ENCODE measurements at places on chromosomes 16 and 17. TPM values are rescaled to one million over a fixed set of nuclear protein-coding genes. Genes with fewer than 3 reads are reported as not detected.

- DNase-seq = no peak
These were observed 5.8 kb upstream of the RFFL start for GRCh38 chr17:35069311-35069710.

DNA sequence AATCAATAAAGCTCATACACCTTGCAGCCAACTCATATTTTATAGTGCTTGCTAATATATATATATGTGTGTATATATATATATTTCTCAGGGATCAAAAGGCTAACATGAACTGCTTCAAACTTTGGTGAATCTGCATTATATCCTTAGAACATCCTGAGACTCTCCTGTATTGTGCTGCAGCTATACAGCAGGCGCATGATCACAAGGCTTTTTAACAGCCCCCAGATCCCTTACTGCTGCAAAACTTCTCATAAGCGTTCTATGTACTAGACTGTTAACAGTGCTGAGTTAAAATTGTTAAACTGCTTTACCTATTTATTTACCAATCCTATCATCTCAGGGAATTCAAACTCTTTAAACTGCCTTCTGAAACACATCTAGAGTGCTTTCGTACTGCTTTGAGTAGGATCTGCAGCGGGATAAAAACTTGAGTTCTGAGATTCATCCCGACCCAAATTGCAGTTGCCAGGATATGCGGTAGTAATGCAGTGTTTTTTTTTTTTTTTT is 1.3 kb downstream of the GPATCH8 start:
- peak; percentile 9 for DNase-seq

GRCh38 chr17:80621997-80622357 is 77.3 kb downstream of the RPTOR start:
- DNase-seq = no peak

DNA sequence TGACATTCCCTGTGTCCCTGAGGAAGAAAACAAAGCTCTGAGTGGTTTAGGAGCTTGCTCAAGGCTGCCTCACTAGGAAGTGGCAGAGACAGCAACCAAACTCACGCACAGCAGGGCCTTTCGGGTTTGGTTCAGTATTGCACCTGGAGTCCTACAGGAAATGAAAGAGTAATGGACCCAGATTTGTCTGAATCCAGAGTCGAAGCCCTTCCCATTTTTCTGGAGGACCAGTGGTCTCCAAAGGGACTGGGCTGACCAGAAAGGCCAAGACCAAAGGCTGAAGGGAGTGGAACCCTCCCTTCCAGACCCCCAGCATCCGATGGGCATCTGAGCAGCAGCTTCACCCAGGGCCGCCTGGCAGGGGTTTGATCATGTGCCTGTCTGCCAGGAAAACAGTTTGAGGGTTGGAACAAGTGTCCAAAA is 85.5 kb upstream of the RPL38 start:
- DNase-seq = no peak

DNA sequence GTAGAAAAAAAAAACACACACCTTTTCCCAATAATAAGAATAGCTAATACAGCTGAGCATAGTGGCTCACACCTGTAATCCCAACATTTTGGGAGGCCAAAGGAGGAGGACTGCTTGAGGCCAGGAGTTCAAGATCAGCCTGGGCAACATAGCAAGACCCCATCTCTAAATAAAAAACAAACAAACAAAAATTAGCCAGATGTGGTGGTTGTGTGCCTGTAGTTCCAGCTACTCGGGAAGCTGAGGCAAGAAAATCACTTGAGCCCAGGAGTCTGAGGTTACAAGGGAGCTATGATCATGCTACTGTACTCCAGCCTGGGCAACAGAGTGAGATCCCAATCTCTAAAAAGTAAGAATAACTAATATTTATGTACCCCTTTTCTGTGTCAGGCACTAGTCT is 42.8 kb upstream of the GFOD2 start:
- no peak for DNase-seq

DNA sequence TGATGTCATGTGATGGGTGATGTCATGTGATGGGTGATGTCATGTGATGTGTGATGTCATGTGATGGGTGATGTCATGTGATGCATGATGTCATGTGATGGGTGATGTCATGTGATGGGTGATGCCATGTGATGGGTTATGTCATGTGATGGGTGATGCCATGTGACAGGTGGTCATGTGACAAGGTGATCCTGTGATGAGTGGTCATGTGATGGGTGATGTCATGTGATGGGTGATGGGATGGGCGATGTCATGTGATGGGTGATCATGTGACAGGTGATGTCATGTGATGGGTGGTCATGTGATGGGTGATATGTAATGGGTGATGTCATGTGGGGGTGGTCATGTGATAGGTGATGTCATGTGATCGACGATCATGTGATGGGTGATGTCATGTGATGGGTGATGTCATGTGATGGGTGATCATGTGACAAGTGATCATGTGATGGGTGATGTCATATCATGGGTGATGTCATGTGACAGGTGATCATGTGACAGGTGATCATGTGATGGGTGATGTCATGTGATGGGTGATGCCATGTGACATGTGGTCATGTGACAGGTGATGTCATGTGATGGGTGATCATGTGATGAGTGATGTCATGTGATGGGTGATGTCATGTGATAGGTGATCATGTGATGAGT is 17.2 kb downstream of the CD300LB start:
- peak; percentile 57 for DNase-seq

DNA sequence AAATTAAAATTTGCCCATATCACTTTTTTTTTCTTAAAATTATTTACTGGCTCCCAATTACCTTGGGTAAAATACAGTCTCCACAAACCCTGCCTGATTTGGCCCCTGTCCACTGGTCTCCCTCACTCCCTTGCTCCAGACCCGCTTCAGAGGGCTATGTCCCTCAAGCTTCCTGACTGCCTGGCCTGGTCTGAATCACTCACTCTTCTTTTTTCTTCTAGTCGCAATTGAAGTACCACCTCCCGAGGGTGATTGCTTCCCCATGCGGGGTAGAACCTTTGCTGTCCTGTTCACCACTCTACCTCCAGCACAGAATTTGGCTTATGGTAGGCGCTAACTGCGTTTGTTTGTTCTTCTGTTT is 598 bp upstream of the PGAP3 start:
- DNase-seq = peak; percentile 15

DNA sequence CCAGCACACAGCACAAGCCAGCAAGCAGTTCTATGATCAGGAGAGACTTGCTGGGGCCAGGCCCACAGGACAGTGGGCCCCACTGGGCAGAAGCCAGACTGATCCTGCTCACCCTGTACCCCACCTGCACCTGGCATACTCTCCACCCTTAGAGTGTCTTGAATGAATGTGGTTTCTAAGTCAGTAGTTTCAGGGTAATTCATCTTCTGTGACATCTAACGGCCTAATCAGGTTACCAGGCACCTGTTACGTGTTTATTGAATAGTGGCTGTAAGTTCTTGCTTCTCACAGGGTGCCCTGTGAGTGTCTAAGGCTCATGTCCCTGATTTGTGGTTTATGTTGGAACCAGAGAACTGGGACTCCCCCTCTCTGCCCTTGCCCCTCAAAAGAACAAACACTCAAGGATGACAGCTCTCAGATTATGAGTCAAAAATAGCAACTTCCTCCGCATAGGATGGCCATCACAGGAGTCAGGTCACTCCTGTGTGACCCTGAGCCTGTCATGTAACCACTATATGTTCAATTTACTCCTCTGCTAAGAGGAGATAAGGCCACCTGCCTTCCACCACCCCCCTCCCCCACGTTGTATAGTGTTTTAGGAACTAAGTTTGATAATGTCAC is 7.0 kb upstream of the OR2C1 start:
- no peak for DNase-seq

GRCh38 chr16:56252835-56253234 is 61.5 kb downstream of the GNAO1 start:
- no peak for DNase-seq

GRCh38 chr16:89491238-89491869 is 993 bp upstream of the ANKRD11 start:
- DNase-seq = peak; percentile 37

- no peak for DNase-seq
These were observed 9.2 kb downstream of the SYT17 start for GRCh38 chr16:19177111-19177739.

Gene MAP1LC3B
- total RNA-seq = 16.6 TPM

Gene KRTAP3-1
- total RNA-seq = not detected

Gene CLEC10A
- 1.7 TPM for total RNA-seq

Gene ZMYND15
- under 0.01 TPM for total RNA-seq

Measured in lung microvascular endothelial cell (primary cell).